LoVo (cell line): ENCODE measurements at places on chromosomes 16 and 17.

GRCh38 chr17:74677558-74678466 is 34.9 kb downstream of the CD300LF start:
- no peak for DNase-seq

GRCh38 chr17:8725881-8726876 is 18.5 kb downstream of the CCDC42 start:
- no peak for DNase-seq

DNA sequence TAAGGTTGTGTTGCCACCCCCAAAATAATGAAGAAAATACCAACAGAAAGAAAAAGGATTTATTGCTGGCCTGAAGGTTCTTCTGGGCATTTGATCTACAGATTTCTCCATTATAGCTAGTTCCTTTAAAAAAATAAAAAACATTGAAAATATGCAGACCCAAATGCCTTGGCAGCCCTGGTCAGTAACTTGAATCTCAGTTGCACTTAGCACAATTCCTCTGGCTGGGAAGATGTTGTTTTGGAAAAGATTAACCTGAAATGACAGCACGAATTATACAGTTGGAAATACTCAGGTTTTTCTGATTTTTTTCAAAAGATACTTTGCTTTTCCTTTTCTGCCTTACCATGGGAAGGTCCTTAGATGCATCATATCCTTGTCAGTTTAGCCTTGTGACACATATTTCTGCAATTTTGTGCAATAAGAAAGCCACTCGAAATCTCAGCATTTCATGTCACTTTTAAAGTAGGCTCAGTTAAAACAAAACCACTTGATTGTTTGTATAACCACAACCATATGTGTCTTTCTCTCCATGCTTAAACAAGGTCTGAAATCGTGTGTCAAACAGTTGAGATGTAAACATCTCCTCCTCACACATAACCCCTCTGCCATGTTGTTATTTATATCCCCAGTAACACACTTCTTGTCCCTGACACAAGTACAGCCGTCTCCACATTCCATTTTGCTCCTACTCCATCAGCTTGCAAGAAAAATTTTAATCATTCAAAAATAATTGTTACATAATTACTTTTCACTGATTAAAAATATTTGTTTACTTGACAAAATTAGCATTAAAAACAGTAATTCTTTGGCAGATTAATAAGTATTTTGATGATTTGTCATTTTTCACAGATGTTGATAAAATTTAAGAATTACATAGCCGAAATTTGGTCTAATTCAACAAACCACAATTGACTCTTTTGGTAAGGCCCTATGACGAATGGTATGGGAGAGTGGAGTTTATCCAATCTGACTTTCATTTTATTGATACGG is 61.1 kb downstream of the SIAH1 start:
- DNase-seq = no peak

DNA sequence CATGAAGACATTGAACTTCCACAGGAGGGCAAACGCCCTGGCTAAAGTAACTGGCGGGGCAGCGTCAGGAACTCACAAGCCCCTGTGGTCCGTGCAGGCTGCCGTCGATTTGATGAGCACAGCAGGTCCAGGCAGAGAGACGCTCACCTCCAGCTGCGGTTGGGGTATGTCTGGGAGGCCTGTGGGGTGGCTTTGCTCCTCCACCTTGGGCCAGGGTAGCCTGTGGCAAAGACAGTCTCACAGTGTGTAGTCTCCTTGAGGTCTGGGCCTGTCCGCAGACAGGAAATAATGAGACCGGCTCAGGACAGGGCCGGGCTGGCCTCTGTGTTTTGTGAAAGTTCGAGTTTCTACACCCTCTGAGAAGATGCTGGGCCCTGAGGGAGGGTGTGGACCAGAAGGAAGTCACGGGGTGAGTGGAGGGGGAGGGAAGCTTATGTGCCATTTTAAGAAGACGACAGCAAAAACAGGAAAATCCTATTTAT is 103.3 kb downstream of the METRNL start:
- no peak for DNase-seq

- no peak for DNase-seq
Measured at GRCh38 chr17:19502517-19502916, 31.1 kb upstream of the SLC47A1 start.

DNA sequence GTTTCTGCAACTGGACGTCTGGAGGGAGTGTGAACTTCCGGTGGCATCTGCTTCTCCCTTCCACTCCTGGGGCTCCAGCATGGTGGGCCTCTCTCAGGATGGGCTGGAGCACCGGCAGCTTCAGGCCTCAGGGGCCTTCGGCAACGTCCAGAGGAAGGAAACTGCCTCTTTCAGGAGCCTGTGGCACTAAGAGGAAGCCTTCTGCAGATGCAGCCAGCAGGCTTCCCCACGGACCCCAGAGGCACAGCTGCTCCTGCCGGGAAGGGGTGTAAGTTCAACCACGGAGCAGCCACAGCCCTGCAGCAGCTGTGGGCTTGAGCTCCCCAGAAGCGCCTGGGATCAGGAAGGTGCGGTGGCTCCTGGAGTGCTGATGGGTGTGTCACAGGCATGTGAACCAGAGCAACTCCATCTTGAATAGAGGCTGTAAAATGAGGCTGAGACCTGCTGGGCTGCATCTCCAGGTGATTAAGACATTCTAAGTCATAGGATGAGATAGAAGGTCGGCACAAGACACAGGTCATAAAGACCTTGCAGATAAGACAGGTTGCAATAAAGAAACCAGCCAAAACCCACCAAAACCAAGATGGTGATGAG is 50.8 kb upstream of the KLHDC4 start:
- DNase-seq = no peak

GRCh38 chr16:88743693-88744576 is 37.6 kb downstream of the CTU2 start:
- peak; percentile 34 for DNase-seq
